ENCODE measurements at places on chromosomes 1 and 21.

GRCh38 chr21:31580866-31581276 lies 78.6 kb upstream of the SOD1 start:
- DNase-seq = peak; percentile 63

GRCh38 chr1:164308101-164308500 lies 250.9 kb upstream of the PBX1 start:
- no peak for DNase-seq

DNA sequence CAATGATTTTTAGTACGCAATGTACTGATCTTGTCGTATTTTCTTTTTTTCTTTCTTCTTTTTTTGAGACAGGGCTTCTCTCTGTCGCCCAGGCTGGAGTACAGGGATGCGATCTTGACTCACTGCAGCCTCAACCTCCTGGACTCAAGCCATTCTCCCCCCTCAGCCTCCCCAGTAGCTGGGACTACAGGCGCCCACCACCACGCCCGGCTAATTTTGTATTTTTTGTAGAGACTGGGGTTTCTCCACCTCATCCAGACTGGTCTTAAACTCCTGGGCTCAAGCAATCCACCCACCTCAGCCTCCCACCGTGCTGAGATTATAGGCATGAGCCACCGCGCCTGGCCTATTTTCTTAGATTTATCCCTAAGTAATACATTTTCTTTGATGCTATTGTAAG lies 43.9 kb upstream of the COL6A2 start:
- DNase-seq = no peak

GRCh38 chr1:89670163-89670562 lies 37.2 kb downstream of the LRRC8C start:
- no peak for DNase-seq

- DNase-seq = no peak
Measured at GRCh38 chr21:15560383-15561056, 169.3 kb upstream of the USP25 start.

DNA sequence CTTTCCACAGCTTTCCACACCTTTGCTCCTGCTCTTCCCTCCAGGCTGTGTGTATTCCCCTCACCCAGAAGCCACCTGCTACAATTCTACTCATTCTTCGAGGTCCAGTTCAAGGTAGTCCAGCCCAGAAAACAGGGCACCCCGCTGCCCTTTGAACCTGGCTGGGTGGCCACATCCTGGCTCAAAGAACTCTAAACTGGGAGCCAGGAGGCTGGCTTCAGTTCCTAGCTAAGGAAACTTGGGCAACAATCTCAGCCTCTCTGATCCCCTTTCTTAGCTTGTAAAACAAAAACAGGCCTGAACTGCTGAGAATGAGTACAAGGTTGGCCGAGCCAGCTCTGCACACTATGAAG lies 4.7 kb downstream of the EDN2 start:
- DNase-seq = no peak

- DNase-seq = no peak
Measured at GRCh38 chr1:53678507-53678906, 60.5 kb downstream of the GLIS1 start.

GRCh38 chr1:32898958-32899357 lies 2.2 kb downstream of the TMEM54 start:
- no peak for DNase-seq
